ENCODE measurements at places on chromosomes 2 and 18.
A peak's percentile ranks its signal among the peaks of the same experiment; 100 is the strongest.

- no peak for DNase-seq
These were observed 253.6 kb downstream of the PRKCE start for GRCh38 chr2:45904946-45905631.

GRCh38 chr18:36058674-36059073 is 8.7 kb downstream of the RPRD1A start:
- no peak for DNase-seq

GRCh38 chr18:24031318-24031717 is 16.8 kb downstream of the TTC39C start:
- DNase-seq: no peak

- DNase-seq: no peak
These were observed 110.7 kb downstream of the C1D start for GRCh38 chr2:67952066-67952465.

- no peak for DNase-seq
These were observed 54.9 kb upstream of the RBM44 start for GRCh38 chr2:237743561-237744269.

GRCh38 chr2:36411962-36412444 is 56.4 kb downstream of the CRIM1 start:
- DNase-seq: no peak

GRCh38 chr2:186274936-186275575 is 211.0 kb upstream of the ZC3H15 start:
- DNase-seq: no peak

- DNase-seq: peak; percentile 44
These were observed 333.1 kb downstream of the DYSF start for GRCh38 chr2:71786291-71787107.

GRCh38 chr2:85865539-85866164 is 23.1 kb downstream of the ST3GAL5 start:
- no peak for DNase-seq

Measured in pancreas (tissue), 10 donors.